ENCODE measurements at places on chromosomes 3 and 15.

DNA sequence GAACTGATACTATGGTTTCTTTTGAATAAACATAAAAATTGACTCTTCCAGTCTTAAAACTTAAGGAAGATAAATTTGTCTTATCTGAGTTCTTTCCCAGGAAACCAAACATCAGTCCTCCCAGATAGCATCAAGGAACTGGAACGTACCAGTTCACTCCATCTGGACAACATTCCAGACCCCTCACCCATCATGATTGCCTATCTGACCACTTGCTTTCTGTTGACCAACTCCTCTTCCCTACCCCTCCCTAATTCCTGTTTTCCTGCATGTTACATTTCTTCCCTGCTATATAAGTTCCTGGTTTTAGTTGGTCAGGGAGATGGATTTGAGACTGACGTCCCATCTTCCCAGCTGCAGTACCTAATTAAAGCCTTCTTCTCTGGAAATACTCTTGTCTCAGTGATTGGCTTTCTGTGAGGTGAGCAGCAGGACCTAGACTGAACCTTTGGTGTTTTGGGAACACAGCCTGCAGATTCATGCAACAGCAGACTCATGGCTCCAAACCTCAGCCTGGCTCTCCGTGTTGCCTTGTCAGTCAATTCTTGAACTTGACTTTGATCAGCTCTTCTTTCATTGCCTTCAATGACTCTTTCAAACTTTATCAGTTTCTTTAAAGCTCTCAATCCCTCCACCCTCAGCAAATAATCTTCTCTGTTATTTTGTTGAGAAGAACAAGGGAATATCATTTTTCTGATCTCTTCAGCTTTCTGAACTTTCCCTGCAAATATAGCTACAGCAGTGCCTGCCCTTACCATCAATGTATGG is 123.6 kb downstream of the RPL22L1 start:
- no peak for DNase-seq

- no peak for DNase-seq
Measured at GRCh38 chr15:40061212-40061901, 22.4 kb upstream of the SRP14 start.

DNA sequence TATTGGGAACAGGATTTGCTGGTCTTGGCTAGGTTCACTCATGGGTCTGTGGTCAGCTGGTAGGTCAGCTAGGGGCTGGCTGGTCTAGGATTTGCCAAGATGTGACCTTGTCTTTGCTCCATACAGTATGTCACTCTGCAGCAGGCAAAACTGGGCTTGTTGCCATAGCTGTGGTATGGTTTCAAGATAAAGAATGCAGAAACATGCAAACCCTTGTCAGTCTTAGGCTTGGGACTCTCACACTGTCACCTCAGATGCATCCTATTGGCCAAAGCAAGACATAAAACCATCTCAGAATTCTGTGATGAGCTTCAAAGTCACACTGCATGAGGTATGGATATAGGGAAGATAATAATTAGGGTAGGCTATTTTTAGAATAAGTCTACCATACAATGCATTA is 66.6 kb upstream of the TBC1D5 start:
- DNase-seq = no peak

- DNase-seq = no peak
Measured at GRCh38 chr3:52433996-52434479, 10.9 kb downstream of the SEMA3G start.

GRCh38 chr3:69750549-69750948 is 11.3 kb downstream of the MITF start:
- no peak for DNase-seq

DNA sequence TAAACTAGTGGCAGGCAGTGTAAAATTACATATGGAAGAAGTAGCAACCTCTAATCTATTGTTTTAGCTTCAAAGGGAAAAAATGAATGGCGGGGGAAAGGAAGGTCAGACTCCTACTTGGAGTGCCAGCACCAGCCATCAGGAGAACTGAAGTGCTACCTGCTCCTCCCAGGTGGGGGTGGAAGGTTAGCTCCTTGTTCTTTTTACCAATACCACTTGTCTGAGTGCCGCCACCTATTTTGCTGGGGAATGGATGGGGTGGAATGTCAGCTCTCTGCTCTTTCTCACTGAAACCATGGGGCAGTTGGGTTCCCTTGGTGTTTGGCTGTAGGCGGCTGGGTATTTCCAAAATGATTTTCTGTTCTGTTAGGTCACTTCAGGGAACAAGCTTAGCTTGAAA is 428.7 kb upstream of the EPHA3 start:
- DNase-seq = no peak

GRCh38 chr15:60417112-60417511 is 19.3 kb upstream of the ANXA2 start:
- DNase-seq = no peak

DNA sequence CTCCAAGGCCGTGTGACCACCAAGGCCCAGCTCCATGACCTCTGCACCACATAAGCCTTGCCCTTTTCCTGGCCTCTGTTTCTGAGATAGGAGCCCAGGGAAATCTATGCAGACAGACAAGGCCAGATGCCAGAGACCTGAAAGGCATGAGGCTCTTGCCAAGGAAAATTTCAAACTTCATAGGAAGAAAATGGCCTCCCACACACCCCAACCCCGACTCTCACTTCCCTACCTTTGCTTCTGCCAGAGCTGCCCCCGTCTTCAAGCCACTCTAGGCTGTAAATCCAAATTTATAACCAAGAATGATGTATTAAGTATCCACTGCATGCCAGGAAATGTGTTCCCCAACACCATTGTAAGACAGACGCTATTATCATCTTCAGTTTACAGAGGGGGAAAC is 65.5 kb upstream of the HRH1 start:
- no peak for DNase-seq

GRCh38 chr15:72947709-72948108 is 104.6 kb upstream of the NEO1 start:
- DNase-seq = no peak

DNA sequence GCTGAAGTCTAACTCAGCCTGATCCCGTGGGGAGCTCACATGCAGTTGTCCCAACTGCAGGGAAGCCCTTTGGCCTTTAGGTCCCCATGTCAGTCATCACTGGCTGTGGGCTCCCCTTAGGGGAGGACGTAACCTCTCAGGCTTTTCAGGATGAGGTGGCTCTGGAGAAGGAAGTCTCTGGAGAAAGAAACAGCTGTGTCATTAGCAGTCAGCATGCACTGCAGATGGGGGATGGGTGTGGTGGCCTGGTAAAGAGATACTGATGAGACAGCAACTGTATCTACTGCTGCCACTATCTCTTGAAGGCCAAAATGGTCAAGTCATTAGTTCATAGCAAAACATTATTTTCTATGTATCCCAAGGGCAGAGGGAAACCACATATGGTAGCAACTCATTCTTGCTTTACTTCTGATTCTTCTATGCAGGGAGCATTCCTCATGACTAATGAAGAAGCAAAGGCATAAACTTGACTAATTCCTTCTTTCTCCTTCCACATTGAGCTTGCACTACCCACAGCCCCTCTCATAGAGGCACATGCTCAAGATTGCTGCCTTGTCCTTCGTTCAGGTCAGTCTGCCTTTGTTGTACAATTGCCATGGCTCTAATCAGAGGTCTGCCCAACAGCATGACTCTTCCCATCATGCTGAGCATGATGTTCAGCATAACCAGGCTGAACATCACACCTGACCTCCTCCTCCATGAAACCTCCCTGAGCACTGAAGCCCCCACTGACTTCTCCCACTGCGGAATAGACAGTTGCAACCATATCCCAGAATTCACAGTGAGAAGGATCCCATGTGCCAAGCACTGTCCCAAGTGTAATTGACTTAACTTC is 47.8 kb upstream of the TMEM158 start:
- no peak for DNase-seq

GRCh38 chr15:92400573-92400972 is 6.9 kb downstream of the ST8SIA2 start:
- no peak for DNase-seq

DNA sequence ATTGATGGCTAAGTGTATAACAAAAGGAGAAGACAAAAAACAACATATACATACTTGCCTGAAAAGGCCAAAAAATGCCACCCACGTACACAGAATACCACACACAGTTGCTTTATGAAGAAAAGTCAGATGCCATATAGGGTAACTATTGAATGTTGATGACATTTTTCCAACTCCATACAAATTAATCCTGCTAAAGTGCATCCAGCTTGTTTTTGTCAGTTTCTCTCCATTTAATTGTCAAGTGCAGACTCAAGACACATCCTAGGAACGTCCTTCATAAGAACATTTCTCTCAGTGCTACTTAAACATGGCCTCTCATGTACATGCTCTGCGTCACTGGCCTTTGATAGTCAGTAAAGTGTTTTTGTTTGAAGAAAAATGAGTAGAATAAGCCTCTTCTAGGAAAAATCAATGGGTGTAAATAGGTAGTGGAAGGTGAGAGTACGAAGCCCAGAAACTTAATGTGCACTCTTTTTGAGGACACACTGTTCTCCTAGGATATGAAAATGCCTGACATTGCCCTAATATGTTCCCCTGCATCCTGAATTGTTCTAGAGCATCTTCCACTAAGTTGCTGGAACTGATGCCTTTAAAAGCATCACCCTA is 267.4 kb upstream of the ATP11B start:
- no peak for DNase-seq

GRCh38 chr3:156675830-156676767 is 1.7 kb downstream of the TIPARP start:
- DNase-seq = no peak

- DNase-seq = peak; percentile 10
Measured at GRCh38 chr3:186108106-186108940, 566 bp downstream of the ETV5 start.

- DNase-seq = no peak
Measured at GRCh38 chr15:66226736-66227135, 26.8 kb downstream of the MEGF11 start.

DNA sequence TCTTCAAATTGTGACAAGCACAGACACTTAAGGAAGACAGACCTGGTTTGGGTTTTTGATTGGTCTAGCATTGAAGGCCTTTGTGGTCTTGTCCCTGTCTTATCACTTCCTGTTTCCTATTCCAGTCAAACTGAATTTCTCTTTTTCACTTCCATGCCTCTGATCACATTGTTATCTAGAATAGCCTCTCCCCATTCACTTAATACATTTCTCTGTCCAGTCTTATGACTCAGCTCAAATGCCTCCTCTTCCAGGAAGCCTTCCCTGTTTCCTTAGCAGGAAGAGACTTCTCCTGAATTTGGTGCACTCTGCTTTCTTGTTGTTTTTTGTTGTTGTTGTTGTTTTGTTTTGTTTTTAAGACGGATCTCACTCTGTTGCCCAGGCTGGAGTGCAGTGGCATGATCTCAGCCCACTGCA is 45.5 kb downstream of the LIMD1 start:
- DNase-seq = no peak

- DNase-seq = no peak
Measured at GRCh38 chr15:42367041-42367440, 7.7 kb downstream of the CAPN3 start.

GRCh38 chr3:188076176-188076575 is 77.8 kb upstream of the LPP start:
- no peak for DNase-seq

- no peak for DNase-seq
Measured at GRCh38 chr3:108031895-108032294, 58.9 kb downstream of the CD47 start.

DNA sequence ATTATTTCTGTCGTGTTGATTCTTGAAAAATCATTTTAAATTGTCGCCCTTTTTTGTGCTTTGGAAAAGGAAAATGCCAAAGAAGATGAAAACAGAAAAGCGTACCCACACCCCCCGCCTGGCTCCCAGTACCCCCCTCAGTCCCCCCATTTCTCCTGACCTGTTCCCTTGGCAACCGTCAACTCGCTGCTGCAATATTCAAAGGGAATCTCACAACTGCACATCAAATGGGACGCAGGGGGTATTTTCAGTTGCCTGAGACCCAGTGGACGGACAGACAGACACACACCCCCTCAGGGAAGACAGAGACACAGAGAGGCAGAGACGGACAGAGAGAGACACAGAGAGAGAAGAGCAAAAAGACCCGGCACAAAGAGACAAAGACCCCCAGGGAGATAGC is 83.5 kb upstream of the PRR20G start:
- DNase-seq = no peak

DNA sequence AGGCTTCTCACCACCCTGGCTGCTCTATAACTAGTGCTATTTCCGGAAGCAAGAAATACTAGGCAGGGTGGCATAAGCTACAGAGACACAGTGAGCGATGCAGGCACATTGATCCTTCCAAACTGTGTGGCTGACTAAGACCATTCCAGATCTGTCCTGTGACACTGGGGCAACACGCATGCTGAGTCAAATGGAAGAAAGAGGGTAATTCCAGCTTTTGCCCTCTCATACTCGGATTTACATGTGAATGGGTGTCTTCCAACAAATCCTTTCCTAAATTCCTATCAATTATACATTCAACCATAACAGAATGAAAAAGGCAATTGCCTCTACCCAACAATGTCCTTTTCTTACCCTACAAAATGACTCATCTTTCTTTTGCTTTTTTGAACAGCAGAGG is 5.1 kb downstream of the FSIP1 start:
- no peak for DNase-seq

DNA sequence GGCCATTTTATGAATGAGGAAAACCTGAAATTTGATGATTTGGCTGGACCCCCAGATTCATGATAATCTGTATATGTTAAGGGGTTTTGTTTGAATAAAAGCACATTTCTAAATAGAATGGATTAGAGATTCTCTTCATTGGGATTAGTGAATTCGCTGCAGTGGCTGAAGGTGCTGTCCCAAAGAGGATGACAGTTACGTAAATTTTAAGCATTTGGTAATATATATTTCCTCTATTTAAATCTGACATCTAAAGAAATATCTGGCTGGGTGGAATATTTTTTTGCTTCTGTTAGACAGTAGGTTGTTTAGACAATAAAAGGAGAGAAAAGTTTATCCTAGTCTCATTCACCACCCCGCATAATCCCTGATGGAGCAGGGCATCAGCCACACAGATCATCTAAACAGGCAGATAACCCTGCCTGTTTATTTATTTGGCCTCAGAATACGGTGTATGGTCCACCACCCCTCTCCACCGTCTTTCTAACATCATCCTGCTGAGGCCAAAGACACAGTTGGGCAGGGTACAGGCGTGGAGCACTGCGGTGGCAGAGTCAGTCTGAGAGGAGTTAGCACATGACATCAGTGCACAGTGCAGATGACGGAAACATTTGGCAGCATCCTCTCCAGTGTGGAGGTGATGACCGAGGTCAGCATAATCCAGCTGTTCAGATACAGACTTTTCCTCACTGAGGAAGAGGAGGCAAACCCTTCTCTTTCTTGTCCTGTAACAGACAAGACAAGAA is 20.4 kb upstream of the NFKBIZ start:
- peak; percentile 31 for DNase-seq

GRCh38 chr15:92142242-92143232 is 251.1 kb upstream of the ST8SIA2 start:
- no peak for DNase-seq

- DNase-seq = no peak
Measured at GRCh38 chr3:141795276-141795675, 32.1 kb downstream of the GRK7 start.

- DNase-seq = no peak
Measured at GRCh38 chr15:62021991-62022600, 38.2 kb downstream of the VPS13C start.

- DNase-seq = no peak
Measured at GRCh38 chr3:54888162-54888561, 39.7 kb downstream of the LRTM1 start.

- DNase-seq = no peak
Measured at GRCh38 chr3:9204253-9204992, 45.0 kb downstream of the SRGAP3 start.
